ENCODE measurements at places on chromosomes 7 and 10. TPM values are rescaled to one million over a fixed set of nuclear protein-coding genes. Genes with fewer than 3 reads are reported as not detected.

The HOXA11 gene
- total RNA-seq, result not detected

The ITPRID1 gene
- total RNA-seq, result not detected

The TNPO3 gene
- total RNA-seq, result 63.3 TPM

The CALY gene
- total RNA-seq, result not detected

The NEURL1 gene
- 0.27 TPM for total RNA-seq

The PSAP gene
- 615 TPM for total RNA-seq

The NPC1L1 gene
- total RNA-seq, result not detected

The CYTH3 gene
- 27.1 TPM for total RNA-seq

The SEMA3C gene
- 319 TPM for total RNA-seq

The STK31 gene
- 0.33 TPM for total RNA-seq

The ESYT2 gene
- 105 TPM for total RNA-seq

The IKZF1 gene
- not detected for total RNA-seq

The NET1 gene
- 33.9 TPM for total RNA-seq

The NKX2-3 gene
- not detected for total RNA-seq

The HHEX gene
- total RNA-seq, result 0.49 TPM

The GALNT17 gene
- not detected for total RNA-seq

The MET gene
- total RNA-seq, result 7.5 TPM

The TAS2R41 gene
- not detected for total RNA-seq

The TMEM213 gene
- total RNA-seq, result 0.33 TPM

The CFAP70 gene
- 1.4 TPM for total RNA-seq

The VWA2 gene
- not detected for total RNA-seq

The KLF14 gene
- total RNA-seq, result not detected

The NEUROD6 gene
- not detected for total RNA-seq

The CYP2E1 gene
- total RNA-seq, result 0.82 TPM

The NANOS1 gene
- 2.7 TPM for total RNA-seq

The PNLIP gene
- not detected for total RNA-seq

The LRMDA gene
- total RNA-seq, result 3.6 TPM

The EPDR1 gene
- total RNA-seq, result 27.8 TPM

The PLXDC2 gene
- 11.2 TPM for total RNA-seq

The CALHM3 gene
- not detected for total RNA-seq

The CPXM2 gene
- 64.0 TPM for total RNA-seq
